ENCODE measurements at places on chromosomes 3 and 15. TPM values are rescaled to one million over a fixed set of nuclear protein-coding genes. Genes with fewer than 3 reads are reported as not detected.

GRCh38 chr3:14434126-14434497 lies 31.7 kb downstream of the SLC6A6 start:
- no peak for DNase-seq

DNA sequence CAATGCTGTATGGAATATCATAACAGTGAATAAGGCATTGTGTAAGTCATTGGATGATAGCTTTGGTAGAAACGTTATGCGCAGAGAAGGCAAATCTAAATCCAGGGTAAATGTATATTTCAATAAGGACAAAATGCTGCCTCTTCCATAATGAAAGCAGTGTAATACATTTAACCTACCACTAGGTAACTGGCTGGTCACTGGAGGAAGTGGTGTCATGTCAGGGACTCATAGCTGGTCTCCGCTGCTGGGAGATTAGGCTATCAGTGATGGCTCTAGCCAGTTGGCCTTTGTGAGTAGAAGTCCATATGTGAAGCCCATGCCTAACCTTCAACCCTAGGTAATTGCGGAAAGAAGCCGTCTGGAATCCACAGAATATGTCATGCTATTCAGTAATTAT lies 140.9 kb downstream of the NLGN1 start:
- DNase-seq = no peak

- no peak for DNase-seq
Observed at GRCh38 chr3:177307826-177308225, 110.5 kb upstream of the TBL1XR1 start.

- DNase-seq = no peak
Observed at GRCh38 chr15:70278644-70279043, 180.9 kb upstream of the TLE3 start.

GRCh38 chr15:60195611-60196010 lies 191.5 kb downstream of the FOXB1 start:
- no peak for DNase-seq

GRCh38 chr3:152348436-152349177 lies 79.9 kb downstream of the MBNL1 start:
- no peak for DNase-seq

DNA sequence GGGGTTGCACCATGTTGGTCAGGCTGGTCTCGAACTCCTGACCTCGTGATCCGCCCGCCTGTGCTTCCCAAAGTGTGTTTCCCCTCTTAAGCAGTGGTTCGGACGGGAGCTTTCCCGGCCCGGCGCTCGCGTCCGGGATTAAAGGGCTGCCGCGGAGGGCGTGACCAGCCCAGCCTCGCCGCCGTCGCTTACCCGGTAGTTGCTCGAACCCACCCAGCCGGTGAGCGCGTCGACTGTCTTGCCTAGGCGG lies 513 bp downstream of the CLASP2 start:
- no peak for DNase-seq

- DNase-seq = no peak
Observed at GRCh38 chr3:106097817-106098435, 229.1 kb upstream of the CBLB start.

GRCh38 chr15:33152502-33153109 lies 41.9 kb downstream of the FMN1 start:
- DNase-seq = no peak

- no peak for DNase-seq
Observed at GRCh38 chr15:45083223-45083622, 30.7 kb downstream of the DUOX2 start.

DNA sequence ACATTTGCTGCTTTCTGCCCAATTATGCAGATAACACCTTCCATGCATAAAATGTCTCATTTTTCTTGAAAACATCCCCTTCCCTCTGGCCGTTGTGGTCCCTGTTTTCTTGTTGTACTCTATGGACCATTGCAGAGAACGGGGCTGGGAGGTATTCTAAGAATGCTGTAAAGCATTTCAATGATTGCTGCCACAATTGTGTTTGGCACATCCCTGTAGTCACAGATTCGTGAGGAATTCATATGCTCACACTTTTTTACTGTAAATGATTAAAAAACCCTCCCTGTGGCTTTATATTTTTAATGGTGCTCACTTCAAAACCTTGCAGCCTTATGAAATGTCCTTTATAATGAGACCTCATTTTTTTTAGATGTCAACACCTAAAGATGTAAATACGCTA lies 207.2 kb upstream of the GBE1 start:
- no peak for DNase-seq

- no peak for DNase-seq
Observed at GRCh38 chr3:14353502-14353901, 48.9 kb upstream of the SLC6A6 start.

GRCh38 chr3:14891135-14892132 lies 55.9 kb upstream of the NR2C2 start:
- DNase-seq = no peak

GRCh38 chr3:162492446-162493081 lies 996.0 kb downstream of the OTOL1 start:
- no peak for DNase-seq

GRCh38 chr3:151787626-151788025 lies 26.3 kb upstream of the AADAC start:
- no peak for DNase-seq

GRCh38 chr15:34821831-34822230 lies 26.5 kb upstream of the ACTC1 start:
- DNase-seq = no peak

- DNase-seq = peak; percentile 11
Observed at GRCh38 chr3:8964436-8965370, 1.4 kb upstream of the RAD18 start.

Gene MKRN2OS
- not detected for total RNA-seq

Gene NEK10
- 5.6 TPM for total RNA-seq

Gene TMEM207
- total RNA-seq = not detected

Gene ZNF80
- not detected for total RNA-seq

Gene UPK1B
- not detected for total RNA-seq

Gene GP5
- 0.07 TPM for total RNA-seq

Gene DNAJB11
- total RNA-seq = 56.9 TPM

Gene DOCK3
- total RNA-seq = 0.04 TPM

Gene B2M
- total RNA-seq = 1,552 TPM

Data from pulmonary artery endothelial cell (primary cell).